ENCODE measurements at places on chromosomes 6 and 20. TPM values are rescaled to one million over a fixed set of nuclear protein-coding genes. Genes with fewer than 3 reads are reported as not detected.
A peak's percentile ranks its signal among the peaks of the same experiment; 100 is the strongest.

Gene ZNF311
- total RNA-seq = 4.6 TPM

Gene RIPOR2
- total RNA-seq = 18.6 TPM

DNA sequence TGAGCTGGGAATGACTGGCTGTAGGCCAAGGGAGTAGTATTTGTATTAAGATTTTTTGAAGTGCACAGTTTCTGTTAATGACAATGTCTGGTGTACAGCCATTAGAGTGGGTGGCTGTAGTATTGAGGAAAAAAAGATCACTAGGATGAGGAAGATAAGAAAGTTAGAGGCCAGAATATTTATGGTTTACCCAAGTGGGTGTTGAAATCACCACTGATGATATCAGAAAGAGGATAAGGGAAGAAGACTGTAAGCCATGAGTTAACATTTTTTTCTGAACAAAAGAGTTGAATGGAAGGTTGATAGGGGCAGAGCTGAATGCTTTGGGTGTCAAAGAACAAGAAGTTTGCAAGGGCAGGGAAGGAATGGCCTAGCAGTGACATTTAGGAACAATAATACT is 104.7 kb downstream of the PRDM13 start:
- DNase-seq = no peak

GRCh38 chr20:16712511-16712947 is 17.3 kb upstream of the SNRPB2 start:
- no peak for DNase-seq

- peak; percentile 35 for DNase-seq
These were observed 51.0 kb upstream of the ZFP64 start for GRCh38 chr20:52242237-52243230.

- peak; percentile 34 for DNase-seq
These were observed 59.0 kb downstream of the QRSL1 start for GRCh38 chr6:106688177-106688951.

DNA sequence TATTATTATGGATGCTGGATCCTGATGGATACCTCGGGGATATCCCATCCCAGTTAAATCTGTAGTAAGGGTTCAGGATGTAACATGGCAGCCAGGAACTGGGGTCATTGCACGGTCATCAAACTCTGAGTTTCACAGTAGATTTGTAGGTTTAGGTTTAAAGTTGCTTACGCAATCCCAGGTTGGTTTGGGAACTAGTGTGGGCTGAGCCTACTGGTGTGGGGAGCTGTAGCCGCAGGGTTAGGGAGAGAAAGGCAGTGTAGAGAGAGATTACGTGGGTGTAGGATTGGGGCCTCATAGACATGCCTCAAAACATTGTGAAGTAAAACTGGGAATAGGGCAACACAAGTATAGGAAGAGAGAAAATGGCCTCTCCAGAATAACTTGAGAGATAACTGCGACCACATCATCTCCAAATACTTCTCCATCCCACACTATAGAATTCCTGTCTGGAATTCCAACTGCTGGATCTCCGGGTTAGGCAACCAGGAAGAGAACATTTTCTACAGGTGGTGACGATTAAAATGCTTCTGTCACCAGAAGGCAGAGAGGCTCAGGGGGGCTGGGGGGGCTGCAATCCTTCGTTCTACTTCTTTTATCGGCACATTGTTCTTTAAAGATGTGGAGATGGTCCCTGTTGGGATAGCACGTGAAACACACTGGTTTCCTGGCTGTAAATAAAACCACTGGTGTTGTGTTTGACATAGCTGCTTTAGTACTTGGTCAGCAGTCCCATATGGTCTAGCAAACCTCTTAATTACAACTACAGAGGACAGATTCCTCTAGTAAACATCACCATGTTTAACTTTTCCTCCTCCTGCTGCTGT is 44.9 kb upstream of the TMEM170B start:
- DNase-seq = peak; percentile 13

GRCh38 chr6:157898169-157898568 is 75.1 kb downstream of the SNX9 start:
- DNase-seq = no peak

Data from M059J (cell line).